ENCODE measurements at places on chromosomes 2 and 18.
A peak's percentile ranks its signal among the peaks of the same experiment; 100 is the strongest.

DNA sequence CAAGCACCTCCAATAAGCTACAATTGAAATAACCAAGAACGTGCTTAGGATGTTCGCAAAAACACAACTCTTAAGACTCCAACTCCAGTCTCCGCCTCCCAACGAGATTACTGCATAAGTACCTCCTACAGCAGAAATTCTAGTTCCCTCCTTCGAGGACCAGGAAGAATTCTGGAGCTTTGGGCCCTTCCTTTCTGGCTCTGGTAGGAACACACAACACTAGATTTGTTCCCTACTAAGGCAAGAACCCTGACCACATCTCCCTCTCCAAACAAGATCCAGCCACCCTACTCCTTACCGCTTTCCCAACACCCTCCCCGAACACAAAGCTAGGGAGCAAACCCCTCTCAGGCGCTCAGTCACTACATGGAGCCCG lies 721 bp downstream of the ADAM17 start:
- DNase-seq, result peak; percentile 6

- DNase-seq, result no peak
Observed at GRCh38 chr2:236755278-236755840, 185.7 kb downstream of the ACKR3 start.

DNA sequence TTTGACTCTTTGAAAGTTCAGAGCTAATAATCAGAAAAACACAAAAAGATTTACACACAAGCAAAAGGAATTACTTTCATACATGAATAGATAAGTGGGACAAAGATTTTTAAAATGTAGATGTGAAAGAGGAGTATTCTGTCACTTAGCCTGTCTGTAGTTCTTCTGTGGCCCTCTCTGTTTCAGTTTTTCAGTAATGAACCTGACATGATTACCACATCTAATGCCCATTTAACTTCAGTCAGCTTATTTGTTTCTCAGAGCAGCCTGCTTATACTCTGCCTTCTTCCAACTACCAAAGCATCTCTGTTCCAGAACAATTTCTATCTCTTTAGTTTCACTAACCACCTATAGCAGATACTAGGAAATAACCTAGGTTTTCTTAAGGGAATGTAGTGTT lies 34.4 kb upstream of the ACADL start:
- no peak for DNase-seq

DNA sequence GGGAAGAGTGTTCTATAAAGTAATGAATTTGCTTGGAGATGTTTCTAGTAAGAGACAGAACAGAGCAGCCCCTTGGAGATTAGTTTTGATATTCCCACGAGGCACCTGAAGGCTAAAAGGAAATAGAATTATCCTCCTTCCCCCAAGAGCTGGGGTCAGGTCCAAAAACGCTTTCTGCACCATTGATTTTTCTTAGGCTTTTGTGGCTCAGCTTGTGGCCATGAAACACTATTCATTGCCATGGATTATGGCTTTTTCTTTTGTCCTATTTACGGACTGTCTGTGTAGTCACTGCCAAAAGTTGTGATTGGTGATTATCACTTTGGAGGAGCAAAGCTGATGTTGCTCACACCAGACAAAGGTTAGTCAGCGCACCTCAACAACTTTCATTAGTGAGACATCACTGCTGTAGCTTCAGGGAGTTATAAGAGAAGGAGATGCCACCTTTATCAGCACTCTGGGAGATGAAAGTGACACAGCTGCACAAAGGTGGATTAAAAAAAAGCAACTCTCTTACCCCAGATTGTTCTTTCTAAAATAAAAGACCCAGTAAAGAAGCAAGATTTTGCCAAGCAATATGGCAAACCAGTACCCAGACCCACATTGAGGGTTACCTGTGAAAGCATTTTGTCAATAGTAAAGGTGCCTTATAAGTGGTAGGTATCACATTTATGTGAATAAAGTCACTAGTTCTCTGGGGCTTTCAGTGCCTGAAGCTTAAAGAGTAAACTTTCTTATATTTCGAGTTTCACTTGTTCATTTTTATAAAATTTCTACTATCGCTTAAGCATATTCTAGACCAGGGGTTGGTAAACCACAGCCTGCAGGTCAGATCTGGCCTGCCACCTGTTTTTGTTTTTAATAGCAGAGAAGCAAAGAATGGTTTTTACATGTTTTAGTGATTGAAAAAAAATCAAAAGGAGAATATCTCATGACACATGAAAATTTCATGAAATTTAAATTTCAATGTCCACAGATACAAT lies 10.6 kb downstream of the CXCR4 start:
- no peak for DNase-seq

- peak; percentile 43 for DNase-seq
Observed at GRCh38 chr2:178193823-178194599, at the start of gene OSBPL6. OSBPL6 (plus strand) TSS chr2:178194512; CDS start chr2:178306185, 111,673 bp downstream.

DNA sequence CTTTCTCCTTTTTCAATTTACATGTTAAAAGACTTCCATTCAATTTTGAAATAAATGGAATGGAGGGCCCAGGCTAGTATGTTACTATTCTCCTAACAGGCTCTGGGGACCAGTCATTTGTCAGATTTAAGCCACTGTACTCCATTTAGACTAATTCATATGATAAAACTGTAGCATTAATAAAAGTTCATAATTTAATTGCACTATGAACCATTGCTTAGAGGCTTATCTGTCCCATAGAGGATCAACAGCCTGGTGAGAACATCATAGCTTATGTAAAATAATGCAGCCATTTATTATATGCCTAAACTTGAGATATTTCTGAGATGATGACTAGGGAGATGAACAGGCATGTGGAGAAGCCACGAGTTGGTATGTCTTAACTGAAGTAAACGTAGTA lies 156.0 kb downstream of the RIT2 start:
- no peak for DNase-seq

- DNase-seq, result no peak
Observed at GRCh38 chr2:11796190-11797171, 50.0 kb downstream of the LPIN1 start.

- DNase-seq, result no peak
Observed at GRCh38 chr18:31219395-31219794, 56.7 kb upstream of the DSC1 start.

- no peak for DNase-seq
Observed at GRCh38 chr2:121825003-121825950, 69.8 kb downstream of the TSN start.

- DNase-seq, result peak; percentile 38
Observed at GRCh38 chr2:25341011-25341727, 556 bp downstream of the DNMT3A start.

GRCh38 chr2:169001116-169001815 lies 29.9 kb downstream of the ABCB11 start:
- no peak for DNase-seq

GRCh38 chr2:224101820-224102630 lies 62.9 kb upstream of the SERPINE2 start:
- no peak for DNase-seq

- no peak for DNase-seq
Observed at GRCh38 chr2:225889452-225889851, 489.9 kb downstream of the NYAP2 start.

DNA sequence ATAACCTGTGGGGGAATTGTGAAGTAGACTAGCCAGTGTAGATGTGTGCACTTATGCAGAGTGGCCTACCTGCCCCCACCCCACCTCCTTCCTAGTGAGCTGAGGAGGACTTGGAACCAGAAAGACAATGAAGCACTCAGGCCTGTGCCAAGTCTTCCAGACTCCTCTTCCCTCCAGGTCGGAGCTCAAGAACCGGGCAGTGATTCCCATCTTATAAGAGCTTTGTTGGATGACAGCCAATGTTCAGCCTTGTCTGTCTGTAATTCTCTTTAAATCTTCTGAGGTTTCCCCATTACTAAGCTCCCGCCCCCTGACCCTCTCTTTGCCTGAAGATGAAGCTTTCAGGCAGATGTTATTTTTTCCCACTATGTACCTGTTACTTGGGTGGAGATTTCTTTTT lies 121.0 kb downstream of the SMAD2 start:
- no peak for DNase-seq

DNA sequence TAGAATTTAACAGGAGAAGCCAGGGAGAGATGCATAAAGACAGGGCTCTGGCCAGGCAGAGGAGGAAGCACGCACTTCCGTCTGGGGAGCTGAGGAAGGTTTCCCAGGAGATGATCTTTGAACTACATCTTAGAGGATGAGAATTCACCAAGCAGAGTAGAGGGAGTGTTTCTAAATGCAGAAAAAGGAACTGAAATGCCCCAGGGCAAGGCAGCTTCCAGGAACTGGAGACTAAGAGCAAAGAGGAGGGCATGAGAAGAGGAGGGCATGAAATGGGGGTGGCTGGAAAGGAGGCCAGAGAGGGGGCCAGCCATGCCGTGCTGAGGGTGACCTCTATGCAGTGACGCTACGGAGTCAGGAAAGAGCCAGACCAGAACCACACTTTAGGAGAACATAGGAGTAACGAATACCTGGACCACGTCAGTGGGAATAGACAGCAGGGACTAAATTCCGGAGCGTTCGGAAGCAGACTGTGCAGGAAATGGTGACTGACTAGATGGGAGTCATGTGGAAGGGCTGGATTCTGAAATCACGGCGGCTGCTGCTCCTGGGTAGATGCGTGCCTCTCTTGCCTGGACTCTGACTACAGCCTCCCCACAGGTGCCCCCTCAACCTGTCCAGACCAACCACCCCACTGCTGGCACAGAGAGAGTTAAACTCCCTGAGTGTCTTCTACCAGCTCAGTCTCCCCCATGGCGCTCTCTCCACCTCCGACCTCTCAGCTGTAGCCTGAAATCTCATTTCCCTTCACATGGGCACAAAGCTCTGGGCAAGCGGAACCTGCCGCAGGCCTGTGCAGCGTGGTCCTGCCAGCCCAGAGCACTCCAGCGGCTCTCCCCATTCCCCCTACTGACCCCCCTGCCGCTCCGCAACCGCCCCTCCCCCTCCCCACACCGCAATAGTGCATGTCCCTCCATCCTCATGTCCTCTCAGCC lies 87.0 kb upstream of the RTN4 start:
- no peak for DNase-seq

- no peak for DNase-seq
Observed at GRCh38 chr2:100365434-100365833, 43.1 kb upstream of the LONRF2 start.

GRCh38 chr2:63698786-63699548 lies 110.2 kb downstream of the MDH1 start:
- DNase-seq, result no peak

DNA sequence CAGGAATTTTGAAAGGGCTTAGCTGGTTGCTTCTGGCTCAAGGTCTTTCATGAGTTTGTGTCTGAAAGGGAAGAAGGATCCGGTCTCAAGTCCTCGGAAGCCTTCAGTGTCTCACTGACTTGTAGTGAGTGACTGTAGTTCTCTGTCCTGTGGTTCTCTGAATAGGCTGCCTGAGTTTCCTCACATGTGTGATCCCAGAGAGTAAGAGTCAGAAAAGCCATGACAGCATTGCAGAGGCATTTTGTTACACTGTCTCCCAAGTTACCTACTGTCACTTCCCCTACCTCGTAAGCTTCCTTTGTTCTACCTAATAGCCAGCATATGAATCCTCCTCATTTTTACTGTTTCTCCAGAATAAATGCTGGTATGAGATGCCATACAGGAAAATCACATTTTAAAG lies 709.1 kb upstream of the CHAC2 start:
- DNase-seq, result no peak

DNA sequence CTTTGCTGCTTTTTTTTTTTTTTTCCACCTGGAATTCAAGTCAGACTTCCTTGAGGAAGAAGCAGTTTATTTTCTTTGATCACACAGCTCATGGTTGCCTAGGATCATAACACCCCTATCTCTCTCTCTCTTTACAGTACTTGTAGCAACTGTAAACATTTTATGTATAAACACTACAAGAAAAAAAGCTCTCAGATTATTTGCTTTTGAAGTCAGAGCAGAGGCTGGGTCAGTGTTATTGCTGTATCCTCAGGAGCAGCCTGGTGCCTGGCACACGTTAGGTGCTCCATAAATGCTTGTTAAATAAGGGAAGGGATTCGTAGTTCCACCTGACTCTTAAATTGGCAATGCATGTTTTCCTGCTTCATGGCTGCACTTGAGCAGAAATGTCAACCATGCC lies 221.2 kb downstream of the TGIF1 start:
- no peak for DNase-seq

GRCh38 chr2:138476940-138477339 lies 24.6 kb upstream of the SPOPL start:
- no peak for DNase-seq

DNA sequence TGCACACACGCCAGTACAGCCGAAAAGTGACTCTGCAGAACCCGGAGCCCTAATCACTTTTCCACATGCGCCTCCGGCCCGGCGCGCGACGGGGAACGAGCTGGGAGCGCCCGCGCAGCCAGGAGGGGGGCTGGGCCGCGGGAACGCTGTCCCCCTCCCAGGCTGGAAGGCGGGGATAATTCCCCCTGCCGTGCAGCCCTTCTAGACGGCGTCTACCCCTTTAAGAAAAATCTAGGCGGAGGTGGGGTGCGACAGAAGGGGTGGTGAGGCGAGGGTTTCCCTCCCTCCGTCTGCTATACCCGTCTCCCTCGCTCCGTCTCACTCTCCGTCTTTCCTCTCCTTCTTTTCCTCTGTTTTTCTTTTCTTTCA lies 2.4 kb downstream of the CYP26B1 start:
- DNase-seq, result no peak

DNA sequence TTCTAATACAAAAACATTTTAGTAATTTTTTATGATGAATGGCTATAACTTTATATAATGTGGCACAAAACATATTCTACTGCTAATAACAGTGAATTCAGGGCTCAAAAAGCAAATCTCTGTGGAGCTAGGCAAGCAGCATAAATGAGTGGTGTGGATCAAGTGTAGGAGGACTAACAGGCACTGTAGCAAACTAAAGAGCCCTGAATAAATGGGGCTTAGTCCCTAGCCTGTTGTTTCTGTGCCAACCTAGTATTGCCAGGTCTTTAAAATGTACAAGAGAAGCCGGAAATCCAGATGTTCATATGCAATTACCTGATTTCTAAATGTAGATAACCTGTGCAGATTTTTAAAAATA lies 18.5 kb downstream of the REL start:
- no peak for DNase-seq

- no peak for DNase-seq
Observed at GRCh38 chr2:145106293-145106692, 586.4 kb upstream of the ZEB2 start.

DNA sequence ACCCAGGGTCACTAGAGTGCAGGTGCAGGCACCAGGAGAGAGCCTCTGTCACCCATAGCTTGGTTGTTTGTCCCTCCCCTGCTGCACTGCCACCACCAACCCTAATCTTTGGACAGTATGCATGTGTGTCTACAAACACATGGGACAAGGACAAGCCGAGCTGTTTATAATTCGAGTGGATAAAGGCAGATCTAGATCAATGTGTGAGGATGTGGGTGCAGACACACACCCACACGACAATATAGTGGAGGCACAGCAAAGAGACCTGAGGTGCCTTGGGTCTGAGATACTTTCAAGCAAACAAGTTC lies 199.2 kb downstream of the TNS1 start:
- no peak for DNase-seq
